ENCODE measurements at places on chromosomes 2 and 18. TPM values are rescaled to one million over a fixed set of nuclear protein-coding genes. Genes with fewer than 3 reads are reported as not detected.

ARID5A gene
- total RNA-seq: 7.6 TPM

DSG1 gene
- total RNA-seq: not detected

MPHOSPH10 gene
- total RNA-seq: 38.1 TPM

ANKRD62 gene
- total RNA-seq: not detected

SCN2A gene
- 0.01 TPM for total RNA-seq

FRZB gene
- not detected for total RNA-seq

MAPRE3 gene
- 12.7 TPM for total RNA-seq

CFAP53 gene
- total RNA-seq: 0.41 TPM

CYP27C1 gene
- total RNA-seq: 4.9 TPM

TANC1 gene
- 8.9 TPM for total RNA-seq

CXCR1 gene
- not detected for total RNA-seq

Data from A549 treated with CORT108297 at 1 μM for 4 hours (cell line).